T-helper 17 cell (primary cell): ENCODE measurements at places on chromosomes 1 and 21. TPM values are rescaled to one million over a fixed set of nuclear protein-coding genes. Genes with fewer than 3 reads are reported as not detected.

Gene LIN28A
- not detected for total RNA-seq

Gene CFHR5
- not detected for total RNA-seq

Gene AQP10
- total RNA-seq: 0.42 TPM

Gene AMIGO1
- 6.2 TPM for total RNA-seq

Gene ESPN
- total RNA-seq: 15.7 TPM

Gene TEKT2
- 0.30 TPM for total RNA-seq

Gene ATP6V1G3
- total RNA-seq: not detected

Gene CD52
- 1,411 TPM for total RNA-seq

Gene ASTN1
- total RNA-seq: not detected

Gene TFF2
- total RNA-seq: not detected

Gene KIAA1614
- total RNA-seq: 0.05 TPM
